ENCODE measurements at places on chromosomes 7 and 10. TPM values are rescaled to one million over a fixed set of nuclear protein-coding genes. Genes with fewer than 3 reads are reported as not detected.

DNA sequence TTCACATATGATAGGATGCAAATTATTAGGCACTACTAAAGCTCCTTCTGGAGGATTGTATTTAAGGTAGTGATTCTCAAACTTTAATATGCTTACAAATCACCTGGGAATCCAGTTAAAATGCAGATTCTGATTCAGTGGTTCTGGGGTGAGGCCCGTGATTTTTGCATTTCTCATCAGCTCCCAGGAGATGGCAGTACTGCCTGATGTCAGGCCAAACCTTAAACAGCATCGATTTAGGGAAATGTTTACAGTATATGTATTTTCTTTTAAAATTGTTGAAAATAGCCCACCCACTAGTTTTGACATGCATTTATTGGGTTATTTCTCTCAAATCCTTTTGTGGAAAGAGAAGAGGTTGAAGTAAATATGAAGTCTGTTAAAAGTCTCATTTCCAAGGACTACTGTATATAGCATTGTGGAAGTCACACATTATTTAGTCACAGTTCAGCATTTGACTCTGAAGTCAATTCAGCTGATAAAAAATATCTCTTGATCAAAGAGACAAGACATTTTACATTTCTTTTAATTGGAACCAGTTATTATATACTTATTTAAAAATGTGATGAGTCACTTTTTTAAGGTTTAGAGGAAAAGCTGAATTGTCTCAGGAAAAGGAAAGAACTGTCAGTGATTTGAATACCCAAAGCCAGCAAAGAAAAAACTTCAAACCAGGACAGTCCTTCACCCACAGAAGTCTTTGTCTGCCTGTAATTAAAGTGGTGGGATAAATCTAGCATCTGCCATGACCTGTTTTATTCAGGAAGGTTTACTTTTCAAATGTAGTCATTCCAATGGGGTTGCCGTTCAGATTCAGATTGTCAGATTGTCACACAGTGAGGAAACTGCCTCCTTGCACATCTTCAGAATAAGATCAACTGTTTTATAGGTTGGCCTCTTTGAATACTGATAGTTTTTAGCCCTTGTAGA is 21.1 kb upstream of the HBP1 start:
- no peak for DNase-seq
- no peaks in the 10 kb centered on the region for H3K36me3 ChIP-seq
- no peaks in the 10 kb centered on the region for H3K27me3 ChIP-seq
- H3K4me1 ChIP-seq = peaks cover 9% of the 10 kb centered on the region
- no peak overlapping the region for H3K4me3 ChIP-seq

- peak overlapping the region; percentile 88 for H3K27ac ChIP-seq
- H3K27me3 ChIP-seq = no peaks in the 10 kb centered on the region
- H3K36me3 ChIP-seq = peaks cover under 1% of the 10 kb centered on the region
- H3K4me1 ChIP-seq = peaks cover 30% of the 10 kb centered on the region
Measured at GRCh38 chr7:100120733-100121036, 1.3 kb downstream of the CNPY4 start.

GRCh38 chr10:33334153-33334804 is at the start of gene NRP1:
TSS of gene NRP1 (minus strand) at chr10:33334667. CDS start at chr10:33334382, 285 bp downstream.
- DNase-seq = no peak
- peaks cover 16% of the 10 kb centered on the region for H3K27me3 ChIP-seq
- peak within 1 kb of the TSS; percentile 87 for H3K27ac ChIP-seq
- H3K4me1 ChIP-seq = peaks cover 71% of the 10 kb centered on the region
- no peaks in the 10 kb centered on the region for H3K36me3 ChIP-seq

NEUROG3 gene
- total RNA-seq = not detected

GRCh38 chr7:112331492-112331891 is 118.8 kb upstream of the IFRD1 start:
- no peak overlapping the region for H3K4me3 ChIP-seq
- DNase-seq = no peak
- peaks cover 47% of the 10 kb centered on the region for H3K36me3 ChIP-seq
- no peak overlapping the region for H3K27ac ChIP-seq
- no peaks in the 10 kb centered on the region for H3K27me3 ChIP-seq
- no peaks in the 10 kb centered on the region for H3K4me1 ChIP-seq

DNA sequence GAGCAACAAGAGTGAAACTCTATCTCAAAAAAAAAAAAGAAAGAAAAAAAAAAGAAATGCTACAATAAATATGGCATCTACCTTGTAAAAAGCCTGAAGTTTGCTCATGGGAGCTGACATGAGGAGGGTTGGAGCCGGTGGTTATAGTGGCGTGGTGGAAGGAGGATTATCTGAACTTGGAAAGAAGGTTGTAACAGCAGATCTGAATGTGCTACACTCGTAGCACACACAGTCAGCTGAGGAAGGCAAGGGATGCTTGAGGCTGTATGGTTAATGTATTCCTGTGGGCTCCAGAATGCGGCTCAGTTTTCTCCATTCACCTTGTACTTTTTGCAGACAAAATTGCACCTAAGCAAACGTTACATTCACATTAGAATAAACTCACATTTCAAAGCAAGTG is 390.3 kb upstream of the GALNT17 start:
- no peaks in the 10 kb centered on the region for H3K36me3 ChIP-seq
- DNase-seq = no peak
- H3K4me3 ChIP-seq = no peak overlapping the region
- no peak overlapping the region for H3K27ac ChIP-seq
- no peaks in the 10 kb centered on the region for H3K27me3 ChIP-seq

GRCh38 chr7:91180746-91181145 is 83.5 kb upstream of the FZD1 start:
- no peaks in the 10 kb centered on the region for H3K4me1 ChIP-seq
- H3K27ac ChIP-seq = no peak overlapping the region
- H3K36me3 ChIP-seq = no peaks in the 10 kb centered on the region
- no peak for DNase-seq
- H3K4me3 ChIP-seq = no peak overlapping the region

DNA sequence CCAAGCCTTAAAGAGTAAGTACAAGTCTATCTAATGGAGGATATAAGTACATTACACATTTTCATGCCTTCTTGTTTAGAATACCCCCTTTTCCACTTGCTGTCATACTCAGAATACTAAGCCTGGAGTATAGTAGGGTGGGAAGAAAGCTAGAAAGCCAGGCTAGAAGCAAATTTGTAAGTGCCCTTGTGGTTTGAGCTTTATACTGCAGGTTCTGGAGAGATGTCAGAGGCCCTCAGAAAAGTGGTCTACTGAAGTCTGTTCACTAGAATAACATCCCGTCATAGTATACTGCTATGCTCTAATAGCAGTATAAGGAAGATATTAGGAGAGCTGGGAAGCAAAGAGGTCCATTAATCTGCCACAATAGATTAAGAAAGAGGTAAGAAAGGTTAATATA is 62.7 kb downstream of the HPSE2 start:
- H3K4me3 ChIP-seq = no peak overlapping the region
- H3K36me3 ChIP-seq = no peaks in the 10 kb centered on the region
- no peak for DNase-seq
- H3K27ac ChIP-seq = no peak overlapping the region

GRCh38 chr7:2602406-2603043 is 29.3 kb upstream of the TTYH3 start:
- no peak for DNase-seq
- no peak overlapping the region for H3K27ac ChIP-seq
- H3K4me3 ChIP-seq = no peak overlapping the region
- H3K36me3 ChIP-seq = peaks cover 96% of the 10 kb centered on the region

GRCh38 chr10:112963835-112964234 is 13.8 kb downstream of the TCF7L2 start:
- no peak for DNase-seq
- no peak overlapping the region for H3K4me3 ChIP-seq
- H3K27ac ChIP-seq = peak overlapping the region; percentile 71
- no peaks in the 10 kb centered on the region for H3K27me3 ChIP-seq
- H3K4me1 ChIP-seq = peaks cover 84% of the 10 kb centered on the region

All from stomach (tissue), 19 donors.